EL (cell line): ENCODE measurements at places on chromosomes 12 and 14.
A peak's percentile ranks its signal among the peaks of the same experiment; 100 is the strongest.

- no peak for DNase-seq
These were observed 56.5 kb downstream of the CPM start for GRCh38 chr12:68876461-68876860.

GRCh38 chr12:80821513-80822000 is 104.8 kb downstream of the MYF5 start:
- DNase-seq, result no peak

- DNase-seq, result no peak
These were observed 19.6 kb downstream of the NINJ2 start for GRCh38 chr12:643475-644302.

GRCh38 chr12:5944688-5945070 is 380 bp downstream of the ANO2 start:
- no peak for DNase-seq

- DNase-seq, result no peak
These were observed 5.6 kb upstream of the GUCY2C start for GRCh38 chr12:14701809-14702568.

DNA sequence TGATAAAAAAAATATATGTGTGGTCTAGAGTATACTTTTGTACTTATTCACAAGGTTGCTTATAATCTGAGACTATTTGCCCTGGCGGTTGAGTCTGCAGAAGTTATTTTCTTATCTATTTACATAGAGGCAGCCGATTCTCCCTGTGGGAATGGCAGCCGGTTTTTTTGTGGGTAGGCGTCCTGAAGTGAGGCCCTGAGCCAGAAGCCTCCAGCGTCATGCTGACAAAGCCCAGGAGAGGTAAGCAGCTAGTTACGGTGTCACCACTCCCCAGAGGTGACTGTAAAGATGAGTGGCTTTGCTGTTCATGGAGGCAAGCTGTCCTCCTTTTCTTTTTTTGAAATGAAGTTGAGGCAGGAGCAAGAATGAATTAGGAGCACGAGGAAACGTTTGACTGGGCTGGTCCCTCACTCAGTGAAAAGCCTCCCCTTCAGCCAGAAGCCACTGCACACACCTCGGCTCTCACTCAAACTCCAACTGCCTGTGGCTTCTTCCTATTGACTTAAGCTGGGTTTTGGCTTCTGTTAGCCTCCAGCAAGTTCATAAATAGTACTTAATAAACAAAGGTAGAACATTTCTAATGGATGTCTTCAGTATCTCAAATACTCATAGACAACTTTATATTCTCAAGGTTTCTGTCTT is 21.5 kb downstream of the PAX9 start:
- no peak for DNase-seq

DNA sequence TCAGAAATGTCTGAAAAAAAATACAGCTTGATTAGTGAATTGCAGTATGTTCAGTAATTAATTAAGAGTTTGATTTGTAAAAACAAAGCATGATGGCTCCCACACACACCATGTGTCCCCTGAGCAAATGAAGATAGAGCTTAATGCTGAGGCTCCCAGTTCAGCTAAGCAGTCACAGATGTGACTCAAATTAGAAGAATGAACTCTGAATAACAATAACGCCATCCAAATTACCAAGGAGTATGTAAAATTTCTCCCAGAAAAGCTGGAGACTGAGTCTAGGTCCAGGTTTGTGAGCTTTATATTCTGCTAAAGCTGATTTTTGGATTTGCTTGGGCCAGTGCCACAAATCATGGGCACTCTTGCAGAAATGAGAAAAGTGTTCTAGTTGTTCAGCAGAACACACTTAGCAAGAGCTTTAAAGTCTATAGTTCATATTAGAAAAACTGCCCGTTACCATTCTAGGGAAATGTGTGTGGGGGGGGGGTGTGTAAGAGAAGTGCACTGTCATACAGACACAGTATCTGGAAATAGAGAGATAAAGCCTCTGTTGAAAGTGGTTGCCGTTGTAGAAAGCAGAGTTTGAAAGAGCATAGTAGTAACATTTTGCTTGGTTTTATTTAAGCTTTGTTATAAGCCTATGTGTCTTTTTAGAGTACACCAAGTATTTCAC is 253.1 kb downstream of the BCAT1 start:
- DNase-seq, result no peak

DNA sequence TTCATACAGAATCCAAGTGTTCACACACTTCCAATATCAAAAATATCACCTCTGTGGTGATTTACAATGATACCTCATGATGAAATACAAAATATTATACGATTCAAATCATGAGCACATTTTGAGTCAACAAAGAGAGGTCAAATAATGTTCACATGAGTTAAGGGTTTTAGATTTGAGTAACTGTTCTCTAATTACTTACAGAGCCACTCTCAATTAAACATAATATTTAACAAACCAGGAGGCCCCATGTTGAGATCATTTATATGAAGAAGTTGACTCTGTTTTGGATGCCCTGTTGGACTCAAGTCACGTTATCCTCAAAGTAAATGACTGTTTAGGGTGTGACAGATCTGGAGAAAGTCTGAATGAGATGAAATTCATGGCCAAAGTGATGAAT is 53.5 kb downstream of the NUAK1 start:
- no peak for DNase-seq

GRCh38 chr12:6957151-6957701 is 6.1 kb downstream of the PTPN6 start:
- no peak for DNase-seq

DNA sequence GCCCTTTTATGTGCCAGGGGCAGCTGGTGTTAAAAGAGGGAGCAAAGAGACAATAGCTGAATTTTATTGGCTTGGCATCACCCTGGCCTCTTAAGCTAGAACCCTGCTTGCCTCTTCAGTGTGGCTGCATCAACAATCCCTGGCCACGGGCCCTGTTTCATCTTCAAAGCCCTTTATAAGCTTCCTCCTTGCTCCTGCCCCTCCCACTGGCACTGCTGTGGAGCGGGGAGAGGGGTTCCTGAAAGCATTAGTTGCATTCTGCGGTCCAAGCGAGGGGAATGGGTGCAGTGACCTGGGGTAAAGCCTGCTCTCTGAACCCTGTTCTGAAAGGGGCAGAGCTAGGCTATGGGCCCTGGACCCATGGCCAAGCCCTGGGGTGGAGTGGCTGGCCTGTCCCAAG is 220 bp upstream of the KRT83 start:
- no peak for DNase-seq

- no peak for DNase-seq
These were observed 1153.9 kb downstream of the AACS start for GRCh38 chr12:126219139-126219538.

GRCh38 chr12:91387461-91388134 is 205.0 kb upstream of the DCN start:
- no peak for DNase-seq

- DNase-seq, result no peak
These were observed 2.4 kb downstream of the ULK1 start for GRCh38 chr12:131896811-131897270.

GRCh38 chr12:54935235-54935951 is 49.2 kb downstream of the TESPA1 start:
- peak; percentile 75 for DNase-seq

DNA sequence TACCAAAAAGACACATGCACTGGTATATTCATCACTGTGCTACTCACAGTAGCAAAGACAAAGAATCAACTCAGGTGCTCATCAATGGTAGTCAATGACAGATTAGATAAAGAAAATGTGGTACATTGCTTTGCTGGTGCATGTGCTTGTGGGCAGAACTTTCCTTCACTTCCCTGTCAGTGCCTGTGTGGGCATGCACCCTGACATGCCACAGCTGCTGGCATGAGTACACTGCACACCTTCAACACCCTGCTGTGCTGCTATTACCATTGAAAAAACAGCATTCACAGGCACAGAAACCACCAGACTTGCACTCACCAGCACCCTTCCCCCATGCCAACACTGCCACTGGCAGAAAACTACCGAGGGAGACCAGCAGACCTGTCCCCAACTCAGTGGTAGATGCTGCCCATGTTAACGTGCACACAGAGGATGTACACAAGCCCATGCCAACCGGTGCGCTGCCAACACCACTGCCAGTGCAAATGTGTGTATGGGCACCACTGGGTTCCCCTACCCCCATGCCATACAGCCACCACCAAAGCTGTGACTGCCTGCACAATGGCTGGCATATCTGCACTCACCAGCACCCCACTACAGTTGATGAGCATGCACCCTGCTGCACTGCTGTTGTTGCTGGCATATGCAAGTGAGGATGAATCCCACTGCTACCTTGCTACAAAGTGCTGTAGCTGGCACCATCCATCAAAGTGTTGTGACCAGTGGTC is 57.4 kb downstream of the APOBEC1 start:
- DNase-seq, result no peak

DNA sequence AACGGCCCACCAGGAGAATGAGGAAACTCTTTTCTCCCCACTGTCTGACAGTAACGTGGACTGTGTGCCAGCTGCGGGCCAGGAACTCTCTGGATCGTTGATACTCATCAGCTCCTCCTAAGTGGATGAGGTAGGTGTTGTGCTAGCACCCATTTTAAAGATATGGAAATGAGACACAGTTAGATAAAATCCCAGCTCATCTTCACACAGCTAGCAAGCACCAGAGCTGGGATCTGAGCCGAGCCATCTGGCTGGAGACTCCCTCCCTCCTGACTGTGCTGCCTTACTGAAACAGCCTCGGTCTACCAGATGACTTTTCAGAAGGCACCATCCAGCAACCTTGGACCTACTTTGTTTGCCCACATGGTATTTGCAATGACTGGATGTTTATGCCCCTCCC is 49.2 kb downstream of the TMEM132D start:
- no peak for DNase-seq

- no peak for DNase-seq
These were observed 127.3 kb upstream of the CCND2 start for GRCh38 chr12:4145990-4146859.

DNA sequence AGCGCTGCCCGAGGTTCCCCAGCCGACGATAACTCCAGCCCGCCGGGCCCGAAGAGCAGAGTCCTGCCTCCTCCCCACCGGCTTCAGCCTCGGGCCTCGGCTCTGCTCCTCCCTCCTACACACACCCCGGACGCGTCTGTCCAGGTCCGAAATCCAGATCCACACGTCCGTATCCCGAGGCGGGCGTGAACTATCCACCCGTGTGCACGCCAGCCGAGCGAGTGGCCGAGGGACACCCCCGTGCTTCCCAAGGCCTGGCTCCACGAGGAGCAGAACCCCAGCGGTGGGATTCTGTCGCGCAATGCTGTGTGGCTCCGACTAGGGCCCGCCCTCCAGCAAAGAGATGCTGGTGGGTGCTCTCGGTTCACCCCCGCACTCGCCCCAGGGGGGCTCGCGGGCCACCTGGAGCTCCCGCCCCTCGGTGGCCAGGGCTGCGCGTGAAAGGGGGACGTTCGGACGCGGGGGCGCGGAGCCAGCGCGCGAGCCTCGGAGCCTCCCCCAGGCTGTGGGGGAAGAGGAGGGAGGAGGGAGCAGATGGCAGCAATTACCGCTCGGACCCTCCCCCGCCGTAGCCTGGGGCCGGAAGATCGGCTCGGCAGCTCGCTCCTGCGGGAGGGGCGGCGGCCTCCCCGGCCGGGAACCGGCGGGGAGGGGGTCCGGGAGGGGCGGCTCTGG is 18.9 kb upstream of the ANKRD33 start:
- peak; percentile 37 for DNase-seq

- DNase-seq, result no peak
These were observed 64.1 kb downstream of the KIF26A start for GRCh38 chr14:104202259-104203070.

DNA sequence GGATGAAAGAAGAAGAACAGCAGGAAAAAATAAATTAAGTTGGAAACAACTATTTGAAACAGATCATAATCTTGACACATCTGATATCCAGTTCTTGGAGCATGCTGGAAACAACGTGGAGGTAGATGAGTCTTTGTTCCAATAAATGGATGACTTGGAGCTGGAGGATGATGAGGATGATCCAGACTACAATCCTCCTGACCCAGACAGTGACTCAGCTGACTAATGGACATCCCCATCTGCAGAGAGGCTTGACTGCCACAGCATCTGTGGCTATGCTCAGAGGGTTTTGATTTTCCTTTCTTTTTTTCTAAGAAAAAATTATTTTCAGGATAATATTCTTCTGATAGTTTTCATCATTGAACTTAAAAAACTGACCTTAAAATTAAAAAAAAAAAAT is 6.2 kb upstream of the ZDHHC17 start:
- peak; percentile 29 for DNase-seq

GRCh38 chr14:76953311-76953945 is 75.1 kb downstream of the IRF2BPL start:
- peak; percentile 93 for DNase-seq

- DNase-seq, result no peak
These were observed 43.8 kb downstream of the DDHD1 start for GRCh38 chr14:53109105-53110041.

- no peak for DNase-seq
These were observed 55.8 kb upstream of the METAP2 start for GRCh38 chr12:95418142-95418541.

DNA sequence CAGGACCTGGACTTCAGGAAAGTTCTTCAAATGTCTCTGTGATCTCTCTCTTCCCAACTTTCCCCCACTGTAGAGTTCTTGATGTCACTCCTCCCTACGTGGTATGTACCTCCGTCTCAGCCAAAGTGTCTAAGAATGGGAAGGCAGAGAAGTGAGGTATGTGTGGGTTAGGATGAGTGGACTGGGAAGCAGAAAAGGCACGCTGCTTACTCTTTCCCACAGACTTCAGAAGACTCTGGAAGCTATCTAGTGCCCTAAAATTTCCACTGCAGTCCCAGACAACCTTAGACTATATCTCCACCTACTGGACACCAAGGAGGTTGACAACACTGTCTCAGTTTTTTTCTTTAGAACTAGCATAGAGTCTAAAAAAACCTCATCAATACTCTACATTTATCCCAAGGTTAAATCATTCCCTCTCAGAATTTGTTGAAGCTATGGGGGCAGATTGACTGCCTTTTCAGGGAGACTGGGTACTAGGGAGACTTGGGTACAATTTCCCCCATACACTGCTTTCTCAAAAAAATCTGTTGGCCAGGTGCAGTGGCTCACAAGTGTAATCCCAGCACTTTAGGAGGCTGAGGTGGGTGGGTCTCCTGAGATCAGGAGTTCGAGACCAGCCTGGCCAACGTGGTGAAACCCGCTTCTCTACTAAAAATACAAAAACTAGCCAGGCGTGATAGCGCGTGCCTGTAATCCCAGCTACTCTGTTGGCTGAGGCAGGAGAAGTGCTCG is 20.6 kb upstream of the ITGA5 start:
- peak; percentile 75 for DNase-seq

DNA sequence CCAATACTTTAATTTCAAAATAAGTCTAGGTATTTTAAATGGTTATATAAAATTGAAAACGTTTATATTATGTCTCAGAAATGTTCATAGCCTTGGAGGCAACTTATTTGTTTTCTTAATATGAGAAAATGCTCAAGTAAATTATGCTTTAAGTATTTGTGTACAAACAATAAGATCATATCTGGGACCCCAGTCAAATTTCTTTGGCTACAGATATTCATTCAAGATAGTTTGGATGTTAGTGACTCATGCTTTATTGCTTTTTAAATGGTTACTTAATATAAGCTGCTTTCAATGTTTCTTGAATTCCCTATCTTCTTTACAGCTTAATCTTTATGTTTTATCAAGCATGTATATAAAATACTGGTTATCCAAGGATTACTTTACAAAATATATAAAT is 291.3 kb downstream of the KCNC2 start:
- DNase-seq, result no peak

- DNase-seq, result peak; percentile 68
These were observed at the start of gene ALDH2 for GRCh38 chr12:111766608-111767361. TSS of gene ALDH2 (plus strand) at chr12:111766933. CDS start at chr12:111766983, 50 bp downstream.
